ENCODE measurements at places on chromosomes 7 and 10.

DNA sequence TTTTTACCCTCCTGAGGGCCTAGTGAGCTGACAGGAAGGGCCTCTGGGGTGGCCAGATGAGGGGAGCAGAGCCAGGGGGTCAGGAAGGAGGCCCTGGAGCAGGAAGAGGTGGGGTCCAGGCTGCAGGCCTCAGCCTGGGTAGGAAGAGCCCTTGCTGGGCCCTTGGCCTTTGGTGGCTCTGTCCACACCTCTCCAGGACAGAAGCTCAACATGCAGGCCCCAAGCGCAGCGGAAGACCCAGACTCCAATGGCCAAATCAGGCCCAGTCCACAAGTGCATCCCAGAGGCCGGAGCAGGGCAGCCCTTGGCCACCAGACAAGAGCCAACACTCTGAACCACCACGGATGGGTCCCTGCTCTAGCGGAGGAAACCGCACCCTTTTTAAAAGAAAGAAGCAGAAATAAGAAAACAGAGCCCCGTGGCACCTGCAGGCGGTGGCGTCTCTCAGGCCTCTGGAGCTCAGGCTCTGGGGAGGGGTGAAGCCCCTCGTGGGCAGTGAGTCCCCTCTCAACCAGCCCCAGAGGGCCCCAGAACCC, 52.8 kb downstream of the FOXL3 start:
- no peak for DNase-seq

DNA sequence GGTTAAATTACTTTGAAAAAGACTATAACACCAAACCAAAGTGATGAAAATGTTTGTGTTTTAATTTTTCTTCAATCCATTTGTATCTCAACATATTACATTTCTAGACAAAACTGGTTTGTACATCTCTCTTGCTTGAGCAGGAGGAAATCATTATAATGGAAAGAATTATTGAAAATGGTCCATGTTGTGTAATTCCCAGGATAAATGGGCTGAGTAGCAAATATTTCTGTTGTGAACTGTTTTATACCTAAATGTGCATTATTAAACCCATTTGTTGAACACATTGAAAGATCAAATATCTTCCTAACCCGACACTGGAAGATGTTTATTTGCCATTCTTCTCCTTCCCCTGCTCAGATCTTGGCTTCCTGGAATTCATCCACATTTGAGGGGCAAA, 14.1 kb upstream of the CDK6 start:
- no peak for DNase-seq

DNA sequence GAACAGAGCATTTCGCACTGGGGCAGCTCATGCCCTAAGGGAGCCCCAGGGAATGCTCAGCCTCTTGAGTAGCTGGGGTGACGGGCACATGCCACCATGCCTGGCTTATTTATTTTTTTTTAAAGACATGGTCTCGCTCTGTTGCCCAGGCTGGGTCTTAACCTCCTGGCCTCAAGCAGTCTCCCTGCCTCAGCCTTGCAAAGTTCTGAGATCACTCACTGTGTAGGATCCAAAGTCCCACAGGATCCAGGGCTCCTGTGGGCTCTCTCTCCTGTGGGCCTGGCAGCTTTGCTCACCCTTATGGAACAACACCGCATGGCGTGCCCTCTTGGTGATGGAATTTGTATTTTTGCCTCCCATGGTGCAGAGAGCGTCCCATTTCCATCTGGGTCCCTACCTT, 34.0 kb downstream of the TMEM120A start:
- DNase-seq: no peak

GRCh38 chr7:28725045-28725642, 233.0 kb downstream of the TRIL start:
- no peak for DNase-seq

DNA sequence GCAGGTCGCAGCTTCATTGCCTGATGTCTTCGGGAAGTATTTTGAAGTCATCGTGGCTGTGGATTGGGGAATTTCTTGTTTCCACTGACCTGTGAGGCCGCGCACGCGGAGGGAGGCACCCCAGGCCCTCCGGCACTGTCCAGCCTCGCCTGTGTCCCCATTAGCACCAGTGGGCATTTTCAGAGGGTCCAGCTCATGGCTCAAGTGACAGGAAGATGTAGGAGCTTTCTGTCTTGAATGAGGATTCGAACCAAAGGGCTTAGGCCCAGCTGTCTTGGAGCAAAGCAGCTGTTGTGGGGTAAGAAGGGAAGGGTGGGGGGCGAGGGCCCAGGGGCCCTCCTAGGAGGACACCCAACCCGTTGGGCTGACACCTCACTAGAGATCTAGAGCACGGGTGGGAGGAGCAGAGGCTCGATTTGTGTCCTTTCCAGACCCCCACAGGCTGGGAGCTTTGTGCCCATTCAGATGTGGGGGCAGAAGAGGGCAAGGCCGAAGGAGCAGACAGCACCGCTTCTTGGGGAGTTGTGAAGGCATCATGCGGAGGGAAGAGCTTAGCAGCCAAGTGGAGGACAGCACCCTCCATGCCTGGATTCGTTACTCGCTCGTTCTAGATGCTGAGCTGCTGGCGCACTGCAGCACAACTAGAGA, 914 bp downstream of the ZNF37A start:
- no peak for DNase-seq

DNA sequence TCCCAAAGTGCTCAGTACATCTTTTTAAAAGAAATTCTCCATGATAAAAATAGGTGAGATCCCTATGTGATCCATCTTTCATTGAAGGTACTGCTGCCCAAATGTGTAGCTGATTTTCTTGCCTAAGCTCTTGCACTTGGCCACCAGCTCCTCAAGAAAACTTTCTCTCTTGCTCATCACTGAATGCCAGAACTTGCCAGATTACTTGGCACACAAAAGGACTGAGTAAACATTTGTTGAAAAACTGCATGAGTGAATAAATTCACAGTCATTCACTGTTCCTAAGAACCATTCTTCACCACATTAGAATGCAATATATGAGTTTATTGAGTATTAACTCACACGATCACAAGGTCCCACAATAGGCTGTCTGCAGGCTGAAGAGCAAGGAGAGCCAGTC, 99.9 kb downstream of the TRIL start:
- DNase-seq: no peak

DNA sequence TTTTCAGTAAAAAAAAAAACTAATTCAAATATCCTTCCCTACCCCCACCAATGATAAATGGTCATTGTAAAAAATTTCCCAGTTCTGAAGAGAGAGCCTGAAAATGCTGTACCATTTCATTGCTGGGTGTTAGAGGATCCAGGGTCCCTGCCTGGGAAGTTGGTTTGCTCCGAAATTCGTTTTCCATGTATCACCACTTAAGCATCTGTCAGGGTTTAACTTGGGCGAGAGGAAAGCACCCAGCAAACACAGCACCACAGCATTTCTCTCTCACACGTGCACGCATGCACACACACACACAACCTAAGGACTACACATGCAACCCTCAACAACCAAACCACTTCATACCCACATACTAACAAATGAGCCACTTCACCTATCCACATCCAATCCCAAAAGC, 42.1 kb upstream of the EMX2 start:
- DNase-seq: no peak

- no peak for DNase-seq
Measured at GRCh38 chr10:71648933-71649320, 70.7 kb downstream of the C10orf105 start.

DNA sequence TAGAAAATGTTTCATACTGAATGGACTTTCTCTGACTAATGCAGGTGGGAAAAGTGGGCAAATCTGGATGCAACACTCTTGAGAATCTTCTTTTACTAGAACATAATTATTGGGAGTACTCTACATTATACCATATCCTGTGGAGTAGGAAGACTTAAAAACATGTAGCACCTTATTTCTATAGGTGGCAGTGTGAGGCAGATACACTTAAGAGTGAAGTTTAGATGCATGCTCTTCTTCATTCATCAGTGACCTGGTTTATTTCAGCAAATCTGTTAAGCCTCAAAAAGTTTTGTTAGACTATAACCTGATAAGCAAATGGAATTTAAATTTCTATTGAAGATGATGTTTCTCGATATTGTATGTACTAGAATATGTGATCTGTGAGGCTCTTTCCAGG, 1087.1 kb upstream of the LRRN3 start:
- peak; percentile 9 for DNase-seq

- no peak for DNase-seq
Measured at GRCh38 chr7:77265666-77266065, 66.0 kb upstream of the FGL2 start.

- peak; percentile 71 for DNase-seq
Measured at GRCh38 chr10:110138197-110138812, 69.1 kb upstream of the MXI1 start.

DNA sequence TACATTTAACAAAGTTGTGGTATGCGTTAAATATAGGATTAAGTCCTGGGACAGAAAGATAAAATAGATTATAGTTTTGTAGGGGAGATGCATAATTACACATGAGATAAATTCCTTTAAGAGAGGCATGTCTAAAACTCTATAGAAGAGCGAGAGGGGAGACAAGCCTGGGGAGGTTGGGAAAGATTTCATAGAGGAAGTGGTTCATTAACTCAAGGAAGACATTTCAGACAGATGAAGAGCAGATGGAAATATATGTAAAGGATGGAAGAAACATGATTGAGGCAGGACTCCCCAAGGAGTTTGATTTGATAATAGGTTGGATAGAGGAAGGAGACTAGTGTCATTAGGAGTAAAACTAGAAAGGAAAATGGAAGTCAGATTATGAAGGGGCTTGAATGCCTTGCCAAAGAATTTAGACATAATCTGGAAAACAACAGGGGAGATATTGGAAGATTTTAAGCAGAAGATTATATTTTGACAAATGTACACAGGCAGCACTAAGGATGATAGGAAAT, 96.1 kb downstream of the PHTF2 start:
- DNase-seq: no peak

DNA sequence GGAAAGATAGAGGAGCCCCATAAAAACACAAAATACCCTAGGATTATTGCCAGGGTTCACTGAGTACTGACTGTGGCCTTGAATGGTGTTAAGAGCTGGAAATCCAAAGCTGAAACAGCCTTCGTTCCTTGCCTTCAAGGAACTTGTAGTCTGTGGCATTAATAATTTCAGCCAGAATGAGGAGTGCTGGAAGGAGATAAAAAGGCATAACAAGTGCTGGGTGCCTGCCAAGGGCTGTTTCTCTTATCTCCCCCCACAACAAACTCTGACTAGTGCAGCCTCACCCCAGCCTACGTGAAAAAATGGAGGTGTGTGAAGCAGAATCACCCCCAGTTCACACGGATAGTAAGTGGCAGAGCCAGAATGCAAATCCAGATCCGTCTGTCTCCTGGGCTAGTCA, 199.1 kb upstream of the LYZL2 start:
- no peak for DNase-seq

DNA sequence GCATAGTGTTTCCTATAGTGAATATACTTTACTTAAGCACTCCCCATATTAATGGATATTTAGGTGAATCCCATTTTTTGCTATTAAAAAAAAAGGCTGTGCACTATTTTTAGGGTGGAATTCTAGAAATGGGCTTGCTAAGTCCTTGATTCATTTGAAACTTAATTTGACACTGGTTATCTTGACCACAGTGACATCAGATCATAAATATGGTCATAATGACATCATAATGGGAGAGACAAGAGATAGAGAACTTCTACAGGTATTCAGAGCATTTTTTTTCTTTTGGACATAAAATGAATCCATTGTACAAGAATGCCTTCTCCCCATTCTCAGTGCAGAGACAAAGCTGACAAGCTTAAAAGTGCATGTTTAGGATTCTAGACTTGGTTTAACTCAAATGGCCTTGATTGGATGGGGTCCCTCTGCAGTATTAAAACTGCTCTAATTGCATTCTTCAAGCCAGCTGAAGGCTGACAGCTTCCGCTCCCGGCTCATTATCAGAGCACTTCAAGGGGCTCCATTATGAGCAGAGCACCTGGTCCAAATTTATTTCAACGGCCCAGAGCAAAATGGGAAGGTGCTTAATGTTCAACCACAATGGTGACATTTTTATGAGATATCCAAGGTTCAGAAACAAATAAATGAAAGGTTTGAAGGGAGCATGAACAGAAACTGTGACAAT, 104.8 kb downstream of the JAZF1 start:
- DNase-seq: no peak

Data from SW480 (cell line).